Panc1 (cell line): ENCODE measurements at places on chromosomes 2 and 18.

DNA sequence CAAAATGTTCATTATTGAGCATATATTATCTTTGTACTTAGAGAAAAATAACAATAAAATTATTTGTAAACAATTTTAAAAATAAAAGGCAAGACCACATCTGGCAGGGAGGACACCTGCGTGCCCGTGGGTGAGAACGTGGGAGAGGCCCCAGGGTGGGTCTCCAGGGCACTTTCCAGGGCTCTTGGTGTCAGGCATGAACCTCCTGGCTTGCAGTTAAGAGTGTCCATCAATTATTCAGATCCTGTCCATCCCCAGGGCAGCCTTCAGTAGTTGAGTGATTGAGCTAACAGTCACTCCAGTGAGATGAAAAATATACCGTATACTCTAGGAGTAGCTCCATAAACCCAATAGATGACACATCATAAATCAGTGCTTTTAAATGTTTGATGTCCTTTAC, 49.7 kb downstream of the TPO start:
- no peak for DNase-seq

GRCh38 chr2:352696-353095, 64.8 kb upstream of the ALKAL2 start:
- no peak for DNase-seq

DNA sequence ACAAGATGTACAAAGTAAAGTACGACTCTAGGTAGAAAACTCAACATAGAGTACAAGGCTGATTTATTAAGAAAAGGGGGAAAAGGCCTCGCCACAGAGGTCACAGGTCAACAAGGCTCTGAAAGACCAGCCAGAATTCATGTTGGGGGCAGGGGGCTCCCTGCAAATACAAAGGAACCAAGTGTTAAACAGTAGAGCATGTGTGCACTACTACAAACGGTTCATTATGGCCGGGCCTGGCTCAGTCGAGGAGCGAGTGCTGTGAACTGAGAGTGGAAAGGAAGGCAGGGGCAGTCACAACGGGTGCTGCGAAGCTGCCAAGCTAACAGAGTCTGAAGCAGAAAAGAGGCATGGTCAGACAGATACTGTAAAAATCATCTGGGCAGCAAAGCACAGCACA, 77.1 kb downstream of the MBOAT2 start:
- no peak for DNase-seq

- DNase-seq: no peak
Observed at GRCh38 chr2:184834699-184835397, 236.5 kb downstream of the ZNF804A start.

DNA sequence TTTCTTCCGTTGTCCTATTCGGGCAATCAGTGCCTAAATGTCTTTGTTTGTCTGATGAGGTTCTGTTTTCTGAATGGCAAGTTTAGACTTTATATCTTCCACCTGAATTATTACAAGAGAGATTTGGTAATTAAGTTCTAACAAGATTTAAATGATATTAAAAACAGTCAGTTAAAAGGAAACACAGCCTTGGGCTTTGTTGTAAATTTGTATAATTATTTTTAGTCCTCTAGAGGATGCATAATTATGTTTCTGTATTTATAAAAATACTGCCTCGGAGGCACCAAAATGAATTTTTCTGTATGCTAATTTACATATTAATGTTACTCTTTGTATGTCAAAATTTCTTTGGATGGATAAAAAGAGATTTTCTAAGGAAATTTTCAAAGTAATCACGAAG, 136.7 kb downstream of the CDCA7 start:
- DNase-seq: no peak

- DNase-seq: no peak
Observed at GRCh38 chr2:224885836-224886547, 156.3 kb downstream of the DOCK10 start.

DNA sequence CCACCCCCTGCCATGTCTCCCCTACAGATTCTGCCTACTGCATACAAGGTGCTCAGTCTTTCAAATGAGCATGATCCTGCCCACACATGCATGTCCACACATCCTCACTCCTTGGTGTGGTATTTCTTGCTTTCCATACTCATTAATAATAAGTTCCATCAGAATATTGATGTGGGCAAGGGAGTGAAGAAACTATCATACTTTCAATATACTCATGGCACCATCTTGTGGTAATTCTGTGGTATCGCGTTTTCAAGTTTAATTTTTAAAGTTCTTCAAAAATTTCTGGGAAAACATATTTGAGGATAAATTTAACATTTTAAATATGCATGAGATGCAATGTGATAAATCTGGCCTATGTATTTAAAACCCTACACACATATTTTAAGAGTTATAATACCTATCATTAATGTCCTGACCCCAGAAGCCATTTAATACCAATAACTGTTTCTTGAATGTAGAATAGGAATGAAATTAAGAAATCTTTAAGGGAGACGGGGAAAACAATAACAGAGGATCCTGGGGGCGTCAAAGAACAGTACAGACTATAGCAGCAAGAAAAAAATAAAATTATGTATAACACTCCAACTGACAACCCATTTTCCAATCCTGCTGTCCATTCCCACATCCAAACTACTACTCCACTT, 110.1 kb downstream of the ZNF385B start:
- peak; percentile 10 for DNase-seq

DNA sequence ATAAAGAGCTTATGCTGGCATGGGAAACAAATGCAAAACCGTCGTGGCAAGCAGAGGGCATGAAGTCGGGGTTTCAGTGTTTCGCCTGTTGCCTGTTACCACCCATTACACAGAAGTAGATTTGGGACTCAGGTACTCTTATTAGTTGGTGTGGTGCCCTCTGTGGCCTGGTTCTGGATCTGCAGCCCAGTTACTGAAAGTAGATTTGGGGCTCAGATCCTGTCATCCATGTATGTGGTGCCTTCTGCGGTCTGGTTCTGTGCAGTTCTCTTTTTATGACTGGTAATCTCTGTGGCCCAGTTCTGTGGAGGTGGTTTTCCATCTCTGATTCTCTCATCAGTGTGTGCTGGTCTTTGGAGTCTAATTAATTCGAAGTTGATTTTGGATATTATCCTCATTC, 45.2 kb downstream of the ADNP2 start:
- no peak for DNase-seq

DNA sequence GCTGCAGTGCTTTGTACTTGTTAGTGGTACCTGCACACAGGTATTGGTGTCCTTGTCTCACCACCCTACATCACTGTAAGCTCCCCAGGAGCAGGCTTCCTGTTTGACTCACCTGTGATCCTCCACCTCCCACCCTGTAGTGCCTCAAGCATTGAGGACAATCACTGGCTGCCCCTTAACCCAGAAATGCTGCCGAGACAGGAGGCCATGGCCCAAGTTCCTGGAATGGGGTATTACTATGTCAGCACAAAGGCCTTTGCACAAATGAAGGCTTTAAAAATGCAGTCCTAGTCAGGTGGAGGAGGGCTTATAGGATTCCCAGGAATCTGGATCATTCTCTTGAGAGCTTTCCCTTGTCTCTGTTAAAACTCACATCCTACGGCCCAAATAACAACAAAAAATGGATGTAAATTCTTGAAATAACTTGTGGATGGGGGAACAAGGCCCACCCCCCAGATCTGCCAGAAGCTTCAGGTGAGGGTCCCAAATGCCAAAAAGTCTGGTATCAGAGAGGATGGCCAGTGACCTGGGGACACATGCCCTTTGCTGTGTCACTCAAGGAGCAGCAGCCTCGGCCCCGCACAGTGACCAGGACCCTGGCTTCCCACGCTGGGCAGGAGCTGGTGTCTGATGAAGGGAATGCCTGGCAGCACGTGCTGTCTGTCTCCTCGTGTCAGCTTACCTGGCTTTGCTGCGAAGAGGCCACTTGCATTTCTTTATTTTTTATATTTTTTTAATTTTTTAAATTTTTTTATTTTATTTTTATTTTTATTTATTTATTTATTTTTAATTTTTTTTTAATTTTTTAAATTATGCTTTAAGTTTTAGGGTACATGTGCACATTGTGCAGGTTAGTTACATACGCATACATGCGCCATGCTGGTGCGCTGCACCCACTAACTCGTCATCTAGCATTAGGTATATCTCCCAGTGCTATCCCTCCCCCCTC, 3.7 kb upstream of the IL37 start:
- DNase-seq: no peak

DNA sequence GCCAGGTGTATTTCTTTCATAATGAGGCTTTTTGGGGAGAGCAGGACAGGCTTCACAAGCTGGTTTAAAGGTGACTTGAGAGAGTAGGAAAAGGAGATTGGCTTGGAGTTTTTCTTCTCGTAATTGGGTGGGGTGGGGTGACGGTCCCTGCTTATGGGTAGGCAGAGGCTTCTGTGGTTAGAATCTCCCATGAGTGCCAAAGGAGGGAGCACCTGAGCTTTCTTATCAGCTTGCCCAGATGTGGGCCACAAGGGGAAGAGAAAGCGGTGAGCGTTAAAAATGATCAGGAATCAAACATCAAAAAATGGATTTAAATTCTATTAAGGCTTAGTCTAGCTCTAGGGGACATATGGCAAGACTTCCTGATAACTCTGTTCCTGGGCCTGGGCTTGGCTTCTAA, 9.7 kb upstream of the PNPT1 start:
- no peak for DNase-seq

DNA sequence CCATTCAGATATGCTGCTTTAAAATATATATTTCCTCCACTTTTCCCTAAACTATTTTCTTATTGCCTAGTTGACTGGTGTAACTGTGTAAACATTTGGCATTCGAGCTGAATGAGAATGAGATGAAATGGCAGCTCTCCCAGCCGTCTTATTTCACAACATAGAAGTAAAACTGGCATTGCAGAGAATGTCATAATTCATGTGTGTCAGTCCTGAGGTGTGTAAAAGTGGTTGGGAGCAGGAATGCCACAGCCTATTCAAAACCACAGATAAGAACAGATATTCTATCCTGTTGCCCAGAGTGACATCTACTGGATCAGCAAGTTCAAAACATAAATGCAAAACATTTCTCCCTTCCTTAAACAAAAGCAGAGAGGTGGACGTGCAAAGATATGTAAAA, 565.5 kb upstream of the CHAC2 start:
- DNase-seq: peak; percentile 10

GRCh38 chr2:1750933-1751766, 6.8 kb upstream of the PXDN start:
- no peak for DNase-seq

DNA sequence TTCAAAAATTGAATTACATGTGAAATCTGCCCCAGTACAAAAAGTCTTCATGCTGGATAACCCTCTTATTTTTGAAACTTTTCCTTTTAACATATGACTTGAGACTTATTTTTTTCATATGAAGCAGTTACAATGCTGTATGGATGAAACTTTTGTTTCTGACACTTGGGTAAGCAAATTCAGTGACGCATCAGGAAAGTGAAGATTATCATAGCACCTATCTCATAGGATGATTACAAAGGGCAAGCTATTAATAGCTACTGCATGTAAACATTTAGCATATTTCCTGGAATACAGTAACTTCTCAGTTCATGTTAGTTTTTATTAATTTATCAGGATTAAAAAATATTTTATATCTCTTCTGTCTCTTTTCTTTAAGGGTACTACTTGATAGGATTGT, 1109.2 kb downstream of the LRP1B start:
- DNase-seq: no peak

- no peak for DNase-seq
Observed at GRCh38 chr2:176555781-176556180, 286.5 kb downstream of the MTX2 start.

DNA sequence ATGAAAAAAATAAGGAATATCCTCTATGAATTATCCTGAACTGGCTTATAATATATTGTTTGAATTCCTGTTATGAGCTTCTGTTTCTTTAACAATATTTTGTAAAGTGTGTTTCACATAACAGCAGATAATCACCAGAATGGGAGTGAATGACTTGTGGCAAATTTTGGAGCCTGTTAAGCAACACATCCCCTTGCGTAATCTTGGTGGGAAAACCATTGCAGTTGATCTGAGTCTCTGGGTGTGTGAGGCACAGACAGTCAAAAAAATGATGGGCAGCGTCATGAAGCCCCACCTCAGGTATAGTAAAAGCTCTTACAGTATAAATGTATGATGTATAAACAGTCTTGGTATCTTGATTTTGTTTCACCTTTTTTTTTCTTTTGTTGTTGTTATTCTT, 5.9 kb downstream of the GEN1 start:
- no peak for DNase-seq

GRCh38 chr2:27830656-27831055, 59.1 kb downstream of the MRPL33 start:
- DNase-seq: no peak

DNA sequence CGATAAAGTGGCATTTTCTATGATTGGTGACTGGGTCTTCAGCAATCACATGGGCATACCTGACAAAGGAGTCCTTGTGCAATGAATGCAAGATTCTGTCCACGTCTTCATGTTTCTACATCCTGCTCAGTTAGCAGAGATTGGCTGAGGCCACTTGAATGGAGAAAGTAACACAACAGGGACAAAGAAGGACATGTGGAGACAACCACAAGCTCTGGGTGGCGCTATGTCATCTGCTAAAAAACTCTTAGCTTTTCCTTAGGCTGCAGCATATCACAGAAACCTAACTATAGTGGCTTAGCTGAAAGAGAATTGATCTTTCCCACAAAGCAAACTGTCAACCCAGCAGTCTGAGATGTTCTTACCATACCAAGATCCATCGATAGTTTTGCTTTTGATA, 1109.7 kb downstream of the SOCS6 start:
- no peak for DNase-seq

DNA sequence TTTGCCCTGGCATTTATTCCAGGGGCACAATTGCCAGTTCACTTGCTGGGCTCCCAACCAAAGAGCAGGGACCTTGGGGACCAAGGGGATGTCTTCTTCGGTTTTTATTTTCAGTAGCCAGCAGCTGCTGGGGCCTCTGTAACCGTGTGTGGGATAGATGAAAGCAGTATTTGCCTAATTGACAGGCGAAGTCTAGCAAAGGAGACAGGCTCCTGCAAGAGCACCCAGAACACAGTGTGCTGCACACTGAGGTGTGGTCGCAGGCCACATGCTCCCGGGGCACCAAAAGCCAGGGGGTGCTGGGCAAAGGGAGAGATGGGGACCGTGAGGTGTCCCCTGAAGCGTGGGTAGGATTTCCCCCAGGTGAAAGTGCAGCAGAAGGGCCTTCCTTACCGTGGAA, 5.3 kb downstream of the SAG start:
- DNase-seq: no peak

GRCh38 chr18:22348521-22349316, 69.0 kb downstream of the CTAGE1 start:
- DNase-seq: no peak

DNA sequence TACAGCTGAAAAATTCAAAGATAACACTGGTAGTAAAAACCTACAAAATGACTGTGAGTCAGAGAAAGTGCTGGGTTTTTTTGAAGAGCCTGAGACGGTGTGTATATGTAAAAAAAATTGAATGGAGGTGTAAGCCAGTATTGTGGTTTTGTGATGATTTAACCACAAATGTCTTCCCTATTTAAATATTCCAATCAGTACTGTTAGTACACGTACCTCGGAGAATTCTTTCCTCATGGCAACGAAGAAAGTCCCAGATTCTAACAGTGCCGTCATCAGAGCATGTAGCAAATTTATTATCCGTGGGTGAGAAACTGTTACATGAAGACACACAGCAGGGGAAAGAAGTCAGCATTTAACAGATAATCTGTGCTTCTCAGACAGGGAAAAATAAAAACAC, 48.1 kb downstream of the WDR33 start:
- DNase-seq: no peak

GRCh38 chr2:19028587-19029375, 329.6 kb downstream of the OSR1 start:
- DNase-seq: no peak
